Activated CD4-positive, alpha-beta memory T cell treated with anti-CD3 and anti-CD28 coated beads, Interleukin-2, amount 10 ng/mL, durations not matched to agents 7 days and 5 days (primary cell): ENCODE measurements at places on chromosomes 3 and 15. TPM values are rescaled to one million over a fixed set of nuclear protein-coding genes. Genes with fewer than 3 reads are reported as not detected.

GRCh38 chr15:69141286-69141701, 19.1 kb upstream of the GLCE start:
- peaks cover 51% of the 10 kb centered on the region for H3K27me3 ChIP-seq
- no peaks in the 10 kb centered on the region for H3K4me1 ChIP-seq
- H3K36me3 ChIP-seq, result no peaks in the 10 kb centered on the region
- DNase-seq, result no peak

DNA sequence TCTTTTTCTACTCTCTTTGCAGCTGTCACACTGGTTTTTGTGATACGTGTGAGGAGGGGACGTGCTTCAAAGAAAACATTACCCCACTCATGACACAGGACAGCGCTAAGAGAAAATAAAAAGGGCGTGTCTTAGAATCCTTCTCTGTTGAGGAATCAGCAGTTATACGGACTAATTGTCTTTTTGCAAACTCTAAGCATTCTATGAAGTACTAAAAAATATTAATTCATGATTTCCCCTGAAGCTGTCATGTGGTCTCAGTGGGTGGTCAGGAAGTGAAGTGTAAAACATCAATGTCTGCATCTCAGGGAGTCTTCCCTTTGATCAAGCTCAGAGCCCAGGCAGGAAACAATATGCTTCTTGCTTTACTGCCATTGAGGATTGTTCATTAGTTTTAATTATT, 117.5 kb upstream of the CRBN start:
- no peak overlapping the region for H3K4me3 ChIP-seq
- H3K4me1 ChIP-seq, result peaks cover 2% of the 10 kb centered on the region
- H3K27ac ChIP-seq, result no peak overlapping the region
- H3K27me3 ChIP-seq, result no peaks in the 10 kb centered on the region

PRSS50 gene
- not detected for total RNA-seq

SAMD7 gene
- total RNA-seq, result not detected

PIAS1 gene
- 39.1 TPM for total RNA-seq
